ENCODE measurements at places on chromosomes 7 and 10.

DNA sequence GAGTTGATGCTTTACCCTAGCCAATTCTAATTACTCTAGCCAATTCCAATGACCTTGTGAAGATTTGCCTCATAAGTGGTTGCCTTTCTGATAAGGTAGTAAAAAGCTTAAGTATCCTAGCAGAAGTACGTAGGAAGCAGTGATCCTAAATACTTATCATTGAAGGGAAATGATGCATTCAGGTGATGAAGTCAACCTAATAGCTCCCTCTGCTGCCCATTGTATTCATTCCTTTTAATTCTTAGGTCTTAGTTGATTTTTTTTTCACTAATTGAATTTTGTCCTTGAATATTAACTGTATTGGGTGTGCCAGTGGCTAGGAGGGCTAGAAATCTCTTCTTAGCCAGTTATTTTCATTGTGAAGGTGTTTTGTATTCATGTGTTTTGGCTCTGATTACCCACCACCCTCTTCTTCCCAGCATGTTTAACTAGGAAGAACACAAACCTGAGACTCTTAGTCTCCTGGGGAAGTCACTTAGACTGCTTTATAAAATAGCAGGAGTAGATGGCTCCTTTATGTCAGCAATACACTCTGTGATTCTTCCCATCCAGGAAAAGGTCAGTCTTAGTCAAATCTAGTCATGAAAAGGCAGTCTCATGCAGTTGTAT, 46.3 kb downstream of the PLEKHA8 start:
- no peak for DNase-seq

- no peak for DNase-seq
Observed at GRCh38 chr7:71535616-71536015, 403.7 kb downstream of the GALNT17 start.

- no peak for DNase-seq
Observed at GRCh38 chr7:149180722-149181449, 14.5 kb upstream of the ZNF282 start.

DNA sequence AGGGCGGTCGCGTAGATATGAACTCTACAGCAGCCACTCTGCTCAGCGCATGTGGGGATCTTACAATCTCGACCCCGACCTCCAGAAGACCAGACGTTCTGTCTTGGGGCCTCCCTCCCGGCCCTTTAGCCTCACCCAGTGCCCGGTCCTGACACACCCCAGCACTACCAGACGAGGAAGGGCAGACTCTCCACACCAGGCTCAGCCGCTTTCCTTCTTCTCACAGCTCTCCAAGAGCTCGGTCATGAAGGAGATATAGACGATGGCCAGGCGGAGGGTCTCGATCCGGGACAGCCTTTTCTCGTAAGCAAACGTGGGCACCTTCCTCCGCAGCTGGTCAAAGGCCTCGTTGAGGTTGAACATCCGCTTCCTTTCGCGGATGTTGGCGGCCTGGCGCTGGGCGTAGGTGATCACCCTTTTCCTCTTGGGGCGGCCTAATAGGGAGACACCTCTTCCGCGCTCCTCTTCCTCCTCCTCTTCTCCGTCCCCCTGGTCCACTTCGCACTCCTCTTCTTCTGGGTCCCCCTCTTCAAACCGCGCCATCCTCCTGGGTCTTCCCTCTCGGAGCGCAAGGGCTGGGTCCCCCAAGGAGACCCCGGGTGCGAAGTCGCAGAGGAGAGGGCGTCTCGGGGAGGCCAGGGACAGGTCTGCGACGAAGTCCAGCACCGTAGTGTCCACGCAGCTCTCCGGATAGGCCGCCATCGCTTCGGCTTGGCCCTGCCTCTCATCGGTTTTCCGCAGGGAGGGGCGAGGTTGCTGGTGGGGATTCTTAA, at the start of gene FERD3L:
TSS of gene FERD3L (minus strand) at position 761 of the 773 bp plus-strand sequence. CDS start at position 702, 59 bp downstream.
- DNase-seq: no peak

- DNase-seq: no peak
Observed at GRCh38 chr7:30938435-30939316, 25.1 kb upstream of the GHRHR start.

Data from activated naive CD4-positive, alpha-beta T cell (primary cell).